ENCODE measurements at places on chromosomes 1 and 21.

DNA sequence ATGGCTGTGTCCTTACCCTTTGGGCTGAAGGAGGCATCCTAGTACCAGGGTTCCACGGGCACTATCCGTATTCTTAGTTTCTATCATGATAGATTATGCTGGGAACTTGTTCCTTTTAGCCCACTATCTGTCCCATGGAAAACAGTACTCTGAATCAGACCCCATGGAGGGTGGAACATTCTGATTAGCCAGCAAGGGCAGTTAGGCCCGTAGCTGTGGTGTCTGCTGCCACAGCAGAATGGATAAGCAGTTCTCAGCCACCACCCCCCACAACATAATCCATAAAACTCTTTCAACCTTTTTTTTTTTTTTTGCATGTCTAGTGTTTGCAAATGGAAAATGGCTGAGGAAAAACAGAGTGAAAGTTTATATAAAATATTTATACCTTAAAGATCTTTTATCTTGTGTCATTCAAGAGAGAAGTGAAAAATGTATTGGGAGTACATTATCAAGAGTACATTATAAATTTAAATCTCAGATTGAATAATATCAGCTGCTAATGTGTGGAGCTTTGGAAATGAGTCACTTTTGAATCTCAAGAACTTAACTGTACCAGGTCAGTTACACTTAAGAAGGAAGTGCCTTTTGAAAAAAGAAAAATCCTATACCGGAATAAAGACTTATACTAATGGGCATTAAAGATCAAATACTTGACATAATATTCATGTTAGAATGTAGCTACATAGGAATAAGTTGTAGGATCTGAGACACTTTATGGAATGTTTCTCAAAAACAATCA, 80.3 kb downstream of the NFIA start:
- no peak for DNase-seq

DNA sequence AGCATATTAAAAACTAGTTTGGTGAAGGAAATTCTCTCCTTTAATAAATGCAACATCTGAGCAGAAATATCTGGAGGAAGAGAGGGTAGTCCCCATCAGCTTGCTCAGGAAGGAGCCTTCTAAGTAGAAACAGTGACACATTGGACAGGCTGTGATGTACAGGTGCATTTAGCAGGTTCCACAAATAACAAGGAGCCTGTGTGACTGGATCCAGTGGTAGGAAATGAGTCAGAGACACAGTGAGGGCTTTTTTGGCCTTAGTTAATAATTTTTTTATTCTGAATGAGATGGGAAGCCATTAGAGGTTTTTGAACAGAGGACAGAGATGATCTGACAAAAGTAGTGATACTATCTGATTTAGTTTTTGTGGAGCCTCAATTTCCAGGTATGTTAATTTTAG, 738.9 kb upstream of the PTBP2 start:
- no peak for DNase-seq

GRCh38 chr1:53409695-53410094, 49.5 kb upstream of the DMRTB1 start:
- no peak for DNase-seq

GRCh38 chr1:168163670-168164069, 15.1 kb upstream of the TIPRL start:
- DNase-seq = no peak

DNA sequence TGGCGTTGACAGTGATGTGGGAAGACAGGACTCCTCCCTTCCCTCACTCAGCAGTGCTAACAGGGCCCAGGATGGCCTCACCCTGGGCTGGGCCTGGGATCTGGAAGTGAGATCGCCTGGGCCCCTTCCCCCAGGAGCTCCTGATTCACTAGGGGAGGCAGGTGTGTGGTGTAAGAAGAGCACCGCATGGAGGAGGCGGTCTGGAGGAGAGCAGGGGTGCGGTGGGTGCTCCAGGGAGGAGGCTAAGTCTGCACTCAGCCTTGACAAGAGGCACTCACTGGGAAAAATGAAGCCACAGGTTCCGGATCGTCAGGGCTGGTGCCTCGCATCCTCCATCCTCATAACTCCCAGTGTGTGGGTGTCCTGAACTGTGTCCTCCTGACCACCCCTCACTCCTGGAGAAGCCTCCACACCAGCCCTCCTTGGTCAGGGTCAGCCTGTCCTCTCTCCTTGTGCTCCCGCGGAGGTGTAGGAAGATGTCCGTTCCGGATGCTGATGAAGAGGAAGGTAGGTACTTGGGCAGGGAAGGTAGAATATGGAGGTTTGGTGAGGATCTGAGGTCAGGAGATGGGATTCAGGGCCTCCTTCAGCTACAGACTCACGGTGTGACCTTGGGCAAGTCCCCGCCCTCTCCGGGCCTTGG, 142.1 kb upstream of the WNT4 start:
- DNase-seq = no peak

GRCh38 chr1:54193453-54193852, 6.4 kb downstream of the CYB5RL start:
- DNase-seq = no peak

DNA sequence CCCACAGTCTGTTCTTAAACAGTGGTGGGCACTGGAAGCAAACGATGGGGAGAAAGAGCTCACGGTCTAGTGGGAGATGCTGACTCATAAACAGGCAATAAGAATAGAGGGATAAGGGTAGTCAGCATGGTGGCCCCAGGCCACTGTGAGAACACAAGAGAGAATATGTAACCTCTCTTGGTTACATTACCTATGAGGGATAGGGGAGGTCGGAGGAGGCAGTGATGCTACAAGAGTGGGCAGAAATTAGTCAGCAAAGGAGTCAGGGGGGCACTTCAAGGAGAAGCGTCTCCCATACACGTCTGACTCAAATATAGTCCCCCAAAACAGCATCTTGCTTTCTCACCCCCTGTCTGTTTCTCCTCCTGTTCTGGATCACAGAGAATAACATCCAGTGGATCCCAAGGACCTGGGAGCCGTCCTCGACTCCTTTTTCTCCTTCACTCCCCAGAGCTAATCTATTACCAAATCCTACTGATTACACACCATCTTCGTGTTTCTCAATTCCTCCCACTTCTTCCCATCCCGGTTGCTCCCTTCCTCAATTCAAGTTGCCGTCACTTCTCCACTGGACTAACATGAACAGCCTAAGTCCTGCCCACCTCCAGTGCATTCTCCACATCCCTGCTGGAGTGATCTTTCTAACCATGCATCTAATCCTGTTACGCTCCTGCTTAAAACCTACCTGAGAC, 2.1 kb downstream of the SLAMF8 start:
- DNase-seq = no peak

- no peak for DNase-seq
Measured at GRCh38 chr1:102872526-102872925, 235.8 kb downstream of the COL11A1 start.

DNA sequence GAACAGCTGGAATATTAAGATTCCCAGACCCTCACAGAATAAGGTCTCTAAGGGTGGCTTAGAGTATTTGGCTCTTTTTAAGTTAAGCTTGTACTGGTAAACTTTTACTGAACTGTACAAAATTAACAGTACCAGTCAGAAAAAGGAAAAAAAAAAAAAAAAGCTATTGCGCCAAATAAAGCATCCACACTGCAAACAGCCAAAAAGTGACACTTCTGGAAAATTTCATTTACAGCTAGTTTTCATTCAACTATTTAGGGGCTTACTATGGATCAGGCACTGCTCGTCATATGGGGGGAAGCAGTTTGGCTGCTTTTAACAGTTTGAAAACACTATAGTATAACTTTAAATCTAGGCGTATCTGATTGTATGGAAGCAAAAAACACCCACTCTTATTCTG, 139.6 kb downstream of the EIF4G3 start:
- DNase-seq = no peak

DNA sequence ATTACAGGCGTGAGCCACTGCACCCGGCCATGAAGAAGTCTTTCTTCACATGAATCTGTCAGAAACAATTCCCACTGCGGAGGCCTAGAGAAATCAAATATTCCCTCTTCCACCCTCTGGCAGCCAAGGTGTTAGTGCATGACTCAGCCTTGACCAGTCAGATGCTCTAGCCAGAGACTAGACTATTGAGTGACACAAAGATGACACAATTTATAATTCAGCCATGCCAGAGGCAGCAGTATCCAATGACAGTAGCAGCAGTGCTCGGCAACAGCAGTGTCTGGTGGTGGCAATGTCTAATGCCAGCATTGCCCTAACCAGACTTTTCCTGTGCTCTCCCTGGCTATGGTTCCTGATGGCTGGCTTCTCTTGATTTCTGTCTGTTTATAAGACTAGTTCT, 8.7 kb downstream of the CTXND2 start:
- no peak for DNase-seq

GRCh38 chr1:228960705-228961104, 225.4 kb downstream of the RHOU start:
- no peak for DNase-seq

DNA sequence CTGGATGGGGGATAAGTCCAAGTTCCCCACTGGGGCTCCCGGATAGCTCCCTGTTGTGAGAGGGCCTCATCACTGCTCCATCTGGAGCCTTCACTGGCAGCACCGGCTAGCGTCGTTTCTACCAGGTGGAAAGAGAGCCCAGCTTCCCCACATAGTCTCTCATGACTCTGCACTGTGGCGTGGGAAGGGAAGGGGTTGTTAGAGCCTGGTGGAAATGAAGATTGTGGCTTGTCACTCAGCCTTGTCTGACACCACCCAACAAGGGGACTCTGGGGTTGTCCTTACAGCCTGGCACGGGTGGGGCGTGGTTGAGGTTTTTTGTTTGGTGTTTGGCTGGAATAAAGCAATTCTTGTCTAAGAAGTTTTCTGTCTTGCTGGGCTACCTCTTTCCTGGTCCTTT, 94.6 kb downstream of the ADARB1 start:
- no peak for DNase-seq

DNA sequence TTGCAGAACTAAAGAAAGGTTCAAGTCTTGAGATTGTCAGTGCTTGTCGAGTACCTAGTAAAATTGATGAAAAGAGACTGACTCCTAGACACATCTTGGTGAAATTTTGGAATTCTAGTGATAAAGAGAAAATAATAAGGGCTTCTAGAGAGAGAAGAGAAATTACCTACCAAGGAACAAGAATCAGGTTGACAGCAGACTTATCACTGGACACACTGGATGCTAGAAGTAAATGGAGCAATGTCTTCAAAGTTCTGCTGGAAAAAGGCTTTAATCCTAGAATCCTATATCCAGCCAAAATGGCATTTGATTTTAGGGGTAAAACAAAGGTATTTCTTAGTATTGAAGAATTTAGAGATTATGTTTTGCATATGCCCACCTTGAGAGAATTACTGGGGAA, 16.3 kb downstream of the L1TD1 start:
- DNase-seq = no peak

DNA sequence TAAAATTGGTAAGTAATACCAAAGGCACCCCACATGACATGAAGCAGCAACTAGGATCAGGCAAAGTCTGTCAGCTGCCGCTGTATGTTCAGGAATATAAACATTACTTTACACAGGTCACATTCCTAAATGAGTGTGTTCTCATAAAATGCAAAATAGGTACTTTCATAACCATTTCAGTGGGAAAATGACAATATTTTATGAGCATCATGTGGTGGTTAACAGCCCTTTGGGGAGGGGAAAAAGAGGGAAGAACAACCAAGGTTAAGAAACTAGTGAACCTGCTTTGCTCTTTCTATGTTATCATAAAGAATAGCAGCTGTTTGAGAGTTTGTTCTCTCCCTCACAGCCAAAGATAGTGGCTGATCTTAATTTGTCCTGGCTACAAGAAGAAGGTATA, 105.4 kb upstream of the LBR start:
- DNase-seq = no peak

Data from stimulated activated CD8-positive, alpha-beta memory T cell treated with anti-CD3 and anti-CD28 coated beads, Interleukin-15, amount 100 ng/mL, for 4 hours (primary cell).